ENCODE measurements at places on chromosomes 5 and 9.

- DNase-seq = no peak
Measured at GRCh38 chr9:4099976-4100735, 199.7 kb downstream of the GLIS3 start.

GRCh38 chr5:157827423-157827822 is 31.5 kb downstream of the CLINT1 start:
- no peak for DNase-seq

DNA sequence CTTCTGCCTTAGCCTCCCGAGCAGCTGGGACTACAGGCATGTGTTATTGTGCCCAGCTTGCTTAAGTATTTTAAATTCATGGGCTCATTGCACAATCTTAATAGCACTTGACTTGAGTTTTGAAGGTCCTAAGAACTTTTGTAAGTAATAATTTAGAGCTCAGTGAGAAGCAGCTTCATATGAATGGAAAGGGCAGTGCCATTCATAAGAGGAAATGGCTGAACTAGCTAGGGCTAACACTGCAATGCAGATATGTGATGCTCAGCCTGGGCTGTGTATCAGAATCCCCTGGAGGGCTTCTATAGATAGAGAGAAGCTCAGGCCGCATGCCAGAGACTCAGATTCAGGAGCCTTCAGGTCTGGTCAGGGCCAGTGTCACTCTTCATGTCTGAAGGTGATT is 295.5 kb upstream of the DAP start:
- DNase-seq = no peak

- no peak for DNase-seq
Measured at GRCh38 chr5:143215690-143216089, 187.8 kb downstream of the NR3C1 start.

- DNase-seq = no peak
Measured at GRCh38 chr5:105639068-105639467, 2031.7 kb downstream of the EFNA5 start.

- DNase-seq = no peak
Measured at GRCh38 chr5:111901296-111901695, 144.3 kb upstream of the NREP start.

GRCh38 chr9:97243606-97244005 is 63.9 kb upstream of the CCDC180 start:
- DNase-seq = no peak
